ENCODE measurements at places on chromosomes 2 and 18.

GRCh38 chr2:172931918-172932520, 143.6 kb upstream of the MAP3K20 start:
- DNase-seq, result peak; percentile 73

DNA sequence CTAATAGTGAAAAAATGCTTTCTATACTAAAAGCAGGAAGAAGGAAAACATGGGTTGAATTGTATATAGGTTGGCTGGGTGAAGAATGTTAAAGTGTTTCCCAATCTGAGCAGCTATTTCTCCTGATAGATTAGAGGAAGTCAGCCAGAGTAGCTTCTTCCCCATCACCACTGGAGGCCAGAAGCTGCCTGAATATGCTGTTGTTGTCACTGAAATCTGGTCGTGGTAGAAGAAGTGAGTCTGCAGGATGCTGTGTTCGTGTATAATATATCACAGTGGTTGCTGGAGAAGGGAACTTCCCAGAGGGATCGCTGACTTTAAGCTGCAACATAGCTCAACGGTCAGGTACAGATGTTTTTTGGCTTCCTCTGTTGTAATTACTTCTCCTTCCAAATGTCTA, 247.5 kb upstream of the LRATD1 start:
- DNase-seq, result peak; percentile 6

GRCh38 chr18:13585379-13586153, 140.8 kb downstream of the FAM210A start:
- no peak for DNase-seq

GRCh38 chr2:103293742-103294077, 531.9 kb downstream of the TMEM182 start:
- DNase-seq, result no peak

GRCh38 chr18:370751-371608, 103.1 kb upstream of the THOC1 start:
- DNase-seq, result no peak

DNA sequence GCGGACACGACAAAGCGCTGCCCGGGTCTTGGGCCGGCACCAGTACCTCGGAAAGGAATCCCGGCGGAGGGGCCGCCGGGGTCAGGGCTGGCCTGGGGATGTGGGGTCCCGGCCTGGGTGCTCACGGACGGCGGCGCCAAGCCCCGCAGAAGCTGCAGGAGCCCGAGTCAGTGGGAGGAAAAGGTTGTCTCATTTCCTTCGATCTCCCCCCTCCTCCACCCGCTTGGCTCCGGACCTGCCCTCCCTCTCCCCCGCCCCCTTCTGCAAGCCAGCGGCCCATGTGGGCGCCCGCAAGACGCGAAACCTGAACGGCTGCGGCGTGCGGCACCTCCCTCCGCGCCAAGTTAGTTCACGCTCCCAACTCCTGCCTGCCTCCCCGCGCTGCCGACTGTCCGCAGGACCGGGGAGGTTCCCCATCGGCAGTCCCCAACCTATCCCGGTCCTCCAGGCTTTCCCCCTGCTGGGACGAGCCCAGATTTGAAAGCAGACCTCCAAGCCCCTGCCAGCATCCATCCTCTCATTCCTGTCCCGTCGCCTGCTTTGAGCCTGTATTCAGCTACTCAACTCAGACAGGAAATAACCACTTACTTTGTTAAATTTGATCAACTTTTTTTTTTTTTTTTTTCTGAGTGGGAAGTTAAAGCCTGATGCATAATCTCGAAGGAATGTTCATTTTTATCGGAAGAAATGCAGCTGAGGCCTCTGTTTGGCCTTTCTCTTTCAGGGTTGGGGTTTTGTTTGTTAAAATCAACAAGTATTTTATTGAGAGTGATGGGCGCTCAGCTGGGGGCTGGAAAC, at the start of gene EVA1A:
TSS of gene EVA1A (minus strand) at position 172 of the 798 bp plus-strand sequence. CDS start 42,799 bp downstream, outside the sequence.
- DNase-seq, result peak; percentile 88

- no peak for DNase-seq
Measured at GRCh38 chr2:68741238-68741637, 6.6 kb downstream of the ARHGAP25 start.

- peak; percentile 75 for DNase-seq
Measured at GRCh38 chr2:162245781-162246180, 2.5 kb upstream of the FAP start.

- DNase-seq, result no peak
Measured at GRCh38 chr2:241777686-241778627, 1.3 kb downstream of the GAL3ST2 start.

- DNase-seq, result peak; percentile 59
Measured at GRCh38 chr2:100941646-100942240, 60.3 kb upstream of the RPL31 start.

DNA sequence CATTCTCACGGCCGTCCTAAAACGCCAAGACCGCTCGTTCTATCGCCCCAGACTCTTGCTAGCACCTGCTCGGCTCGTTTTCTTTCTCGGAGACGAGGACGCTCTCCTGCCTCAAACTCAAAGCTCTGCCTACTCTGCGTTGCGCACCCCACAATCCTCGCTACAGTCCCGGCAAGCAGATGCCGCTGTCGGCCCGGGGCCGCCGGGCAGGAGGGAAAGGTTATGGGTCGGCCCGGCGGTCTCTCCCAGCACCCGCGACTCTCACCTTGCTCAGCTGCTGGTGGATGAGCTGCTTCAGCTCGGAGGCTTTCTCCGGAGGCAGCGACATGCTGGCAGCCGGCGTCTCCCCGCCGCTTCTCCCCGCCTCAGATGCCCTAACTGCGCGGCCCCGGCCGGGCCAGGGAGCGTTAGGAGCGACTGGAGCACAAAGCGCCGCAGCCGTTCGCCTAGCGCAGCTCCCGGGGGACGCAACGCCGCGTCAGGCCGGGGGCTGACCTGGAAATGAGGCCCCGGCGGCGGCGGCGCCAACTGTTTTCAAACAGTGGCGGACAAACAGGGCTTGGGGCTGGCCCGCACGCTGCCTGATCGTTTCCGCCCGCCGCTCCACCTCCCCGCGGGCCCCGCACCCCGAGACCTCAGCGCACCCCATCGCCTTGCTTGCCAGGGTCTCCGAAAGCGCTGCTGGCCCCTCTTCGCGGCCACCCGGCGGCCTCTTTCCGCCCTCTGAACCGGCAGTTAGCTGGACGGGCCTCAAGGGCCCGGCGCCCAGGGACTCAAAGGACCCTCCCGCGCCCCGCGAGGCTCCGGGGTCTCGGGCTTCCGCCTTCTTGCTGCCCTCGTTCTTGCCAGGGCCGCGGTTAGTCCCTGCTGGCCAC, at the start of the genes CEP76 and PSMG2:
TSS of gene CEP76 (minus strand) at position 503 of the 875 bp plus-strand sequence. CDS start at position 328, 175 bp downstream.
TSS of gene PSMG2 (plus strand) at position 822 of the 875 bp plus-strand sequence. CDS start 66 bp downstream, outside the sequence.
- peak; percentile 96 for DNase-seq

DNA sequence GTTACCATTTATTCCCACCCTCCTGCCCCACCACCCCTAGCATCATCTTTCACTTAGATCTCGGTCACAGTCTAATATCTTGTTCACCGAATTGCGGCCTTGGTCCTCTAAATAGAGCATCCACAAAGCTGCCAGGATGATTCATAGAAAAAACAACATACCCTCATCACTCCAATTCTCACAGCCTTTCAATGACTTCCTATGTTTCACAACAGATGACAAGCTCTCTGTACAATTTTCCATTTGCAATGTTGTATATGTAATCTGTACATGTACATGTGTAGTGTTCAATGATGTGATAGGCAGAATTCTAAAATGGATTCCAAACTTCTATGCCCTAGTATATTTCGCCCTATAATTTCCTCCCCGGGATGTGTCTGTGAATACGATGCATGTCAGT, 675.6 kb upstream of the CELF4 start:
- DNase-seq, result no peak

- DNase-seq, result peak; percentile 99
Measured at GRCh38 chr18:75408554-75409506, 18.7 kb downstream of the SMIM21 start.

DNA sequence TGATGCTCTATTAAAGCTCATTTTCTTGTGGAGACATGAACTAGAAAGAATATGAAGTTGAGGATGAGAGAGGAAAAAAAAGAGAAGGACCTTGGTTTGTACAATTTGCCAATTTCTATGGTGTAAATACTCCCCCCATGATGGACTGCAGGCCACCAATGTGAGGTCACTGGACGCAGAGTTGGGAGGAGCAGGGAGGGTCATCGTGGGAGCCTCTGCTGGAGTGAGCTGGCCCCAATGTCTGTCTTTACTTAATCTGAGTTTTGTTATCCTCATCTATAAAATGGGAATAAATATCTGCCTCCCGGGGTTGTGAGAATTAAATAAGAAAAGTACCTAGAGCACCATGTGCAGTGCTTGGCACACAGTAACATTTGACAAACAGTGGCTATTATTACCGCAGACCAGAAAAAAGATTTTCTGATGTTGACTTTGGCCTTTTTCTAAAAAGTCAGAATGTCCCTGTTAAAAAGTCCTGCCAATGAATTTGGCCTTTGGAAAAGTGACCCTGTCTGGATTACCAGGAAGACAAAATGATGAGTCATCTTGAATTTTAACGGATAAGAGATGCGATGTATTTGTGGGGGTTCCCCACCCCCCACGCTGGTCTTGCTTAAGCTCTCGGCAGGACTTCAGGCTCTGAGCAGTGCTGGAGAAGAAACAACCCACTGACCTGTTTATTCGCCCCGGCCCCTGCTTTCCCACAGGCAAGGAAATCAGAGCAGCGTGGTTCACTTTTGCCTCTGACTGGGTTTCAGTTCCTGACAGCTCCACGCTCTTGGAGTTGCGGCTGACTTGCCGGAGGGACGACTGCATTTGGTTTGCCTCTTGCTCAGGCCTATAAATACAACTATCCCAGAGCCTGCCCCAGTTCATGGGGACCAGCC, 50.3 kb upstream of the FOSL2 start:
- DNase-seq, result peak; percentile 66

- peak; percentile 40 for DNase-seq
Measured at GRCh38 chr2:191474464-191474863, 203.5 kb upstream of the NABP1 start.
